ENCODE measurements at places on chromosomes 2 and 18. TPM values are rescaled to one million over a fixed set of nuclear protein-coding genes. Genes with fewer than 3 reads are reported as not detected.

DNA sequence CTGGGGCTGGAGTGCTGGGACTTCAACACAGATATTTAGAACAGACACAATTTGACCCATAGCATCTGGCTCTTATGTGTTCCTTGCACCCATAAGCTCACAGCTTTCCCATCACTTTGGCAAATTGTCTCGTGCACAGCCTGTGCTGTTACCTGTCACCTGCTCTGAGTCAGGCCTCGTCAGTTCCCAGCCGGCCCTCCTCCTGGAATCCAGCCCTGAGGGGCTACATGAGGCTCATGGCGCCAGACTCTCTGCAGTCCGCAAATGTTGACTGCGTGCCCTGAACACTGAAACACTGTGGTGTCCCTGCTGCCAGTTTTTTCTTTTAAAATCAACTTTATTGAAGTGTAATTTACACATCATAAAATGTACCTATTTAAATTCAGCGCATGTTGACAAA, 65.4 kb upstream of the BZW1 start:
- no peak for DNase-seq

DNA sequence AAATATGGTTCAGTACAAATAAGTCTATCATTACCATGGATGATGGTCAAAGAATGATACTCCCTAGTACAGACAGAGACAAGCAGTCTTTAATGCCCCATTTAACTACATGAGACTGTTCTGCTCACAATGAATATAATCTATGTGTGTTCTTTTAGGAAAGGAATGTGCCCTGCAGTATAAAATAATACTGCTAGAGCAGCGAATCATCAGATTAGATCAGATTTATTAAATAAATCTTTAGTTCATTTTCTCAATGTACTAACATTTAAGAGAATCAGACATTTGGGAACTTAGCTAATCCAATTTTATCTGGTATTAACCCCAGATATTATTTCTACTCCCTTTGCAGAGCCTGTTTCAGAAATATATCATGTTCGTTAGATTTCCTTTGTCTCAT, 272.0 kb upstream of the GCFC2 start:
- DNase-seq = no peak

- no peak for DNase-seq
Observed at GRCh38 chr2:143435131-143435530, 305.9 kb downstream of the ARHGAP15 start.

GRCh38 chr2:185291035-185291647, 447.5 kb upstream of the FSIP2 start:
- DNase-seq = peak; percentile 30

DNA sequence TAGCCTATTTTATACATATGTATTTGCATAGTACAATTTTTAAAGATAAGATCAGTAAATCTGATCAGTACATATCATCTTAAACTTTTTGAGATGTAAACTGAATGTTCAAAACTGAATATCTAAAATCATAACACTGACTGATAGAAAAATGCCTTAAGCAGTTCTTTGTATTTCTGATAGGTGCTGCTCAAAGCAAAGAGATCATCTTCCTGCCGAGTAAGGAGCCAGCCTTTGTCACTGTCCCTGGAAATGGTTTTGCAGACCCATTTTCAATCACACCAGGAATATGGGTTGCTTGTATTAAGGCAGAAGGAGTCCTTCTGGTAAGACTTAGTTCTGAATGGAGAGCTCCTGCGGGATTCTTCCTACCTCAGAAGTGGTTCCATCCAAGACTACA, 135.0 kb downstream of the LAMA3 start:
- DNase-seq = no peak

- DNase-seq = peak; percentile 55
Observed at GRCh38 chr2:26764078-26764887, at the start of gene SLC35F6. TSS of gene SLC35F6 (plus strand) at chr2:26764284. CDS start at chr2:26764350, 66 bp downstream.

- no peak for DNase-seq
Observed at GRCh38 chr2:145431181-145431951, 911.4 kb upstream of the ZEB2 start.

The UGT1A3 gene
- total RNA-seq = not detected

GRCh38 chr2:54318821-54319220, 62.8 kb upstream of the TSPYL6 start:
- no peak for DNase-seq

The PCGF1 gene
- total RNA-seq = 17.9 TPM

DNA sequence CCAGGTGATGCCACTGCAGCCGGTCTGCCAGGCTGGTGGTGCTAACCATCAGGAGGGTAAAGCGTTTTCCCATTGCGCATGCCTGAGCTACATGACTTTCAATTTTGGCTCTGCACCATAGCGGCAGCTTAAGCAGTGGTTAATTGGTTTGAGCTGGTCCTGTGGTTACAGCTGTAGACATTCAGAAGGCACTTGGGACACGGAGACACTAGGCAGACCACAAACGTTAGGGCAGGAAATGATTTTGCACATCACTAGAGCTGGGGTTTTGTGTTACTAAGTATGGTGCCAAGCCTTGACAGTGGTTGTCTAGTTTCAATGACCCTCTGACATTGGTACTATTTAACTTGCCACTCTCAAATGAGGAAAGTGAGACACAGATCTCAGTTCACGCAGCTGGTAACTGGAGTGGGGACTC, 28.9 kb upstream of the CNOT11 start:
- peak; percentile 9 for DNase-seq

DNA sequence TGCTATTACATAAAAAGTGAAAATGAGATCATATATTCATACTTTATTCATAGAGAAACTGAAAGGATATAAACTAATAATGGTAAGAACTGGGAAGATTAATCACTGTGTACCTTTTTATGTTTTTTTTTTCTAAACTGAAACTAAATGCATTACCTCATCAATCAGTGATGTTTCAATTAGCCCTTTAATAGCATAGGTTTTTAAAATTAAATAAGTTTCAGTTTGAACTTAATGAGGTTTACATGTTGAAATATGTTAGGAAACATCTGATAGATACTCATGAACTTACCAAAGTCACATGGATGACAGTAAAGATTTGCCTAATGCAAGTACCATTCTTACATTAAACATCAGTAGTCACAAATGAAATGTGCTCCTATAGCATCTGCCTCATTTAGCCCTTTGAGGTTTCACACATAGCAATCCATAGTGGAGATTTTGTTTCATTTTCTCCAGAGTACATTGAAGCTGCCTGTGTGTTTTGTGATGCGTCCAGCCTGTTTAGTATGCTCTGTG, 8.9 kb downstream of the MAPRE2 start:
- DNase-seq = no peak

The AQP12B gene
- total RNA-seq = not detected

The MC5R gene
- 0.26 TPM for total RNA-seq

- no peak for DNase-seq
Observed at GRCh38 chr2:177289824-177290628, 25.5 kb upstream of the NFE2L2 start.

The METTL8 gene
- total RNA-seq = 40.4 TPM

The EGR4 gene
- not detected for total RNA-seq

The CSRNP3 gene
- 5.9 TPM for total RNA-seq

- DNase-seq = no peak
Observed at GRCh38 chr2:77363277-77363676, 158.9 kb downstream of the LRRTM4 start.

DNA sequence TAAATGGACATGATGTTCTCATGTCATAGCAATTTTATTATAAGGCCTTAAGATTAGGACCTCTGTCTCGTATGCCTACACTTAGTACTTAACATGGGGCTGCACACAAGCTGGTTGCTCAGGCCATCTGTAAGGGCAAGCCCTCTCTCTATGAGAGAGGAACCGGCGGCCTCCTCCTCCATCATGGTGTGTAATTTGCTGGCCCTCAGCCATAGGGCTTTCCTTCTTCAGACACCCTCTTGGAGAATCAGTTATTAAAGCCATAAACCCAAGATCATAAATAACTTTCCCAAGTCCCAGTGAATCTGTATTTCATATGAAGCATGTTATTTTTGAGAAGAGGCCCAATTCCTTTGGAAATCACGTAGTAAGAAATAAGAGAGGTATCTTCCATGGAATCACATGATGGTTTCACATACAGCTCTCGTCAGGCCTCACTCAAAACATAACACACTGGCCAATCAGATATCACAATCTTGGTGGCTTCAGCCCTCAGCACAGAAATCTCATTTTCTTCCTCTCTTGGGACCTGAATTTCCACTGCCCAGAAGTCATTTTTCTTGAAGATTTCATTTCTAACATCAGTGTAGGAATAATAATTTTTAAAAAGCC, 92.6 kb downstream of the RDH14 start:
- DNase-seq = no peak

DNA sequence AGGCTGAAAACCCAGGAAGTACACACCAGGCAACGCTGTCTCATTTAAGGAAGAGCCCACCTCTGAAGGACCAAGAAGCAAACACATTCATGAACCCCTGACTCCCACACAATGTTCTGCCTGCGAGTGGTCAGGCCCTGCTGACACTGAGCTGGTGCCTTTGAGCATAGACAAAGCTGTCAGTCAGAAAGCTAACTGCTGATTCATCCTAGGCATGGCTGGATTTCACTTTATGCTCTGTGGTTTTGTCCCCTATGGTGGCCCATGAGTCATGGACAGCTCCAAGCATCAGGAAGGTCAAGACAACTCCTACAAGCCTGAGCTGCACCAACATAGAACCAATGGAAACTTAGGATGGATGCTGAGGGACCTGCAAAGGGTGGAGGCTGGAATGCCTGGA, 78.9 kb downstream of the UXS1 start:
- DNase-seq = peak; percentile 62

The SEPTIN10 gene
- 90.8 TPM for total RNA-seq

GRCh38 chr2:231263118-231263831, 64.8 kb downstream of the ARMC9 start:
- peak; percentile 23 for DNase-seq

The TTL gene
- total RNA-seq = 51.6 TPM

GRCh38 chr18:57624988-57625387, 3.4 kb upstream of the NARS1 start:
- DNase-seq = peak; percentile 46

DNA sequence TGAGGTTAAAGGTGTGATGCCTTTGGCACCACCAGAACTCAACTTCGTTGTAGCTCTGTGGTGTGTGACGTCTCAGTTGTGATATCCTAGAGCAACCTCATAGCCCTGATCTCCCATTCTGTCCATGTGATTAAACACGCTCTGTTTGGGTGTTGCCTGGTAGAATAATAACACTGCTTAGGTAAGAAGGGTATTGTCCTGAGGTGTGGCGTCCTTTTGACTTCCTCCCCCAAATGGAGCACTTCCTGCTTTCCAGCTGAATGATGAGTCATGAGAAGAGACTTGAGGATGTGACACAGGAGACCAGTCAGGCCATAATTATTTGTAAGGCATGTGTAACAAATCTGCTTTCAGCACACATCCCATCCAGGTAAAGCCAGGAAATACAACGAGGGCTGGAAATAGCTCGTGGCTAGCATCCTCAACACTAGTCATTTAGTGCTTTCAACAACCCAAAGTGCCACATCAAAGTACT, 100.7 kb downstream of the RAPGEF4 start:
- peak; percentile 80 for DNase-seq

The FKBP1B gene
- 19.4 TPM for total RNA-seq

The LGALSL gene
- total RNA-seq = 12.4 TPM
